Tibial nerve (tissue), 4 donors: ENCODE measurements at places on chromosomes 1 and 21. TPM values are rescaled to one million over a fixed set of nuclear protein-coding genes. Genes with fewer than 3 reads are reported as not detected.

- no peak for DNase-seq
Observed at GRCh38 chr1:247056071-247056470, 22.5 kb downstream of the ZNF670 start.

DNA sequence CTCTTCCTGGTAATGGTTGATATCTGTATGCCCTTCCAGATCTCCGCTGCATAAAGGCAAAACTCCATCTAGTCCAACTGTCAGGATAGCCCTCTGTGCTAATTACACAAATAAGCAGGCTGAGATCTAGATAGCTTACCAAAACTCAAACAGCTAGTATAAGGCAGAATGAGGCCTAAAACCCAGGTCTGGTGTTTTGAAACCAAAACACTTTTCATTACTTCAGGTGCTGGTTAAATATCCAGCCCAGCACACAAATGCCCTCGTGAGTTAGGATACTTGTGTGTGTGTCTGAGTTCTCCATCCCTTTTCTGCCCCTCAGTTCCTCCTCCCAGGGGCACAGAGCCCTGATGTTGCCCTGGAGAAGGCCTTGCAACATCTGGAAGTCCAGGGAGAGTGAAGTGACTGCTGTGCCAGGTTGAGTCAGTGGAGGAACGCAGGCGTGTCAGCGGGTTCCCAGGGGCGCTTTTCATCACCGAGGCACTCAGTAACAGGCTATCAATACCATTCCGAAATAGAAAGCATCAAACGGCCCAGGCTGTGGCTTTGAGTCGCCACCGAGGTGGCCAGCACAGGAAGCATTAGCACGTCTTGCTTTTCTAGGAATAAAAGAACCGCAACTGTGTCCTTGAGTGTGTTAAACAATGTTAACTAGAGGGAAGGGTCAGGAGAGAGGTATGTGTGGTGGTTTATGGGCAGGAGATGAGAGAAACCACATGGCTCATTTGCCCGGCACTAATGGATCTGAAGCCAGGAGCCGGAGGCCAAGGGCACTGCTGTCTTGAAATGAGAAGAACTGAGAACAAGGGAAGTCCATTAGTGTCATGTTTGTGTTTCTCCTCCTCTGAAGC, 90.7 kb upstream of the WLS start:
- DNase-seq, result peak; percentile 33

- DNase-seq, result no peak
Observed at GRCh38 chr1:29457496-29458368, 221.4 kb downstream of the PTPRU start.

DNA sequence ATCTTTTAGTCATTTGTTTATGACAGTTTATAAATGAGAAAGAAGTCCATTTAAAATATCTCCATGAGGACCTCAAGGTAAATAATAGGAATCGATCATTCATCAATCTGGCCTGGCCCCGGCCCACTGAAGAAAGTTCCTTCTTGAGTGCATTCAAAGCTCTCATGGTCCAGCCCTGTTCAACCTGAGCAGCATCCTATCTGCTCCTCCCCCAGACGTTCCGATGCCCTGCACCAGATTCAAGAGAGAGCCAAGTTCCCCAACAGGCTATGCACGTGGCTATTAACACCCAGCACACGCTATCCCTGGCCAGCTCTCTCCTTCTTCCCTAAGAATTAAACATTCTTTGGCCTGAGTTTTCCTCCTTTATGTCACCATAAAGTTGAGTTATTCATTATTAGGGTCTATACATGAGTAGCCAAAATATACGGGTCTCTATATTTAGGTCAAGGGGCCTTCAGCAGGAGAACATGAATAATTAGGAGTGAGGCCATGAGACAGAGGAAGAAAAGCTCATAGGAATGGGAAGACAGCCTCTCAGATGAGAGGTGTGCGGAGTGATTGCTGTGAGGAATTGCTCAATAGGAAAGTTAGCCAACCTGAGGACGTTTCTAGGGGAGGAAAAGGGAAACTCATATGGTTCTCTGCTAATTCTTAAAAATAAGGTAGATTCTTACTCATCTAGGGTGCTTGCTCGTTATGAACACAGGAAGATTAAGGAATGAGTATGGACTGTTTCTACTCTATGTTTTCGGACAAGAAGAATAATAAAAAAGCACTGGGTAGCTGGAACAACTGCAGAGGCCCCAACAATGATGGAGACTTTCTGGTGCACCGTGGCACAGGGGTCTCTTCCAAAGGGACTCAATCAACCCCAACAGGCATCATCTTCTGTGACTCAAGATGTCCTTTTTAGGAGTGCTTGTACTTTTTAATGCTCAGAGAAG, 23.6 kb downstream of the RUNX1 start:
- DNase-seq, result no peak

- no peak for DNase-seq
Observed at GRCh38 chr1:228008391-228009115, 1.8 kb downstream of the WNT3A start.

ILDR2 gene
- 4.4 TPM for total RNA-seq

BTBD19 gene
- 27.6 TPM for total RNA-seq

RAP1GAP gene
- 5.0 TPM for total RNA-seq
